ENCODE measurements at places on chromosomes 1 and 21. TPM values are rescaled to one million over a fixed set of nuclear protein-coding genes. Genes with fewer than 3 reads are reported as not detected.

DNA sequence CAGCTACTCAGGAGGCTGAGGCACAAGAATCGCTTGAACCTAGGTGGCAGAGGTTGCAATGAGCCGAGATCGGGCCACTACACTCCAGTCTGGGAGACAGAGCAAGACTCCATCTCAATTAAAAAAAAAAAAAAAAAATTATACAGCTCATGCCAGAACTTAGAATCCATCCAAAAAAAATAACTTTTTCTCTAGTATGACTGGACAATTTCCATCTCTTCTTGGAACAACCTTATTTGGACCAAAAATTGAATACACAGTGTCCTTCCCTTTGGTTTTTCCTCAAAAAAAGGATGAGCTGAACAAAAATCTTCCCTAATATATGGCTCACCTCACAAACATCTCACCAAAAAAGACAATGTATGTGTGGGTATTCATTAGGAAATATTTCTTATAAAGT, 73.7 kb downstream of the TOR3A start:
- DNase-seq = peak; percentile 53

- DNase-seq = peak; percentile 87
Observed at GRCh38 chr1:206479183-206480125, 9.2 kb downstream of the IKBKE start.

The SOX13 gene
- 3.3 TPM for total RNA-seq

DNA sequence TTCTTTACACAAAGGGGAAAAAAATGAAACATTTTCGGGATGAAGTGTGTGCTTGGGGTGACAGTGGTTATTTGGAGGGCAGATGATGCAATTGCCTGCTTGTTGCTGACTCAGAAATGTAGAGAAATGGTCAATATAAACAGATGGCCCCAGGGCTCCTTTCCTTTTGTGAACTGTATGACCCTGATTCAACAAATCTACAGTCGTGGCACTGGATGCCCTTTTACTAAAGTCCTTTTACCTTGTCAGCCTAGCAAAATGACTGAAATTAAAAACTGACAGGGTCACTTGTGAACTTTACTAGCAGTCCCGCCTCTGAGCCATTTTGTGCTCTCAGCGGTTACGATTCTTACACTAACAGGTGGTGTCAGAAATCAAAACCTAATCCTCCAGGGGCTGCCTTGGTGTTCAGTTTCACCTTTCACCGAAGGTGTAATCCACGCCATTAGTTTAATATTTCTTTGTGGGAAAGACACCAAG, 49.8 kb downstream of the GREM2 start:
- DNase-seq = peak; percentile 46

DNA sequence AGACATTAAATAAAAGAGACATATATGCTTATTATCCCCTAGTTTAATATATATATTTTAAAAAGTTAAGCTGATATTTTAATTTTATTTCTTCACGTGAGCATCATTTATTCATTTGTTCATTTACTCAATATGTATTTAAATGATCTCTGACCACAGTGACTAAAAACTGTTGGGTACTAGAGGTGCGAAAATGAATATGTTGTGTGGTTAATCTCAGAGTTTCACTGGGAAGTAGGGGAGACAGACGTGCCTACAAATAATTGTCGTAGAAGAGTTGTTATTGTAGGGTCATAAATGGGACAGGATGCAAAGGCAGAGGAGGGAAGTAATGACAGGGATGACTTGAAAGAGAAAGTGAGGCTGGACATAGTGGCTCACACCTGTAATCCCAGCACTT, 213.0 kb upstream of the CACYBP start:
- DNase-seq = no peak

The NES gene
- 44.5 TPM for total RNA-seq
